ENCODE measurements at places on chromosomes 7 and 10. TPM values are rescaled to one million over a fixed set of nuclear protein-coding genes. Genes with fewer than 3 reads are reported as not detected.

Gene VPS37D
- polyA plus RNA-seq, result 1.6 TPM

Gene NCAPG2
- 0.89 TPM for polyA plus RNA-seq

Gene INHBA
- 4.6 TPM for polyA plus RNA-seq

DNA sequence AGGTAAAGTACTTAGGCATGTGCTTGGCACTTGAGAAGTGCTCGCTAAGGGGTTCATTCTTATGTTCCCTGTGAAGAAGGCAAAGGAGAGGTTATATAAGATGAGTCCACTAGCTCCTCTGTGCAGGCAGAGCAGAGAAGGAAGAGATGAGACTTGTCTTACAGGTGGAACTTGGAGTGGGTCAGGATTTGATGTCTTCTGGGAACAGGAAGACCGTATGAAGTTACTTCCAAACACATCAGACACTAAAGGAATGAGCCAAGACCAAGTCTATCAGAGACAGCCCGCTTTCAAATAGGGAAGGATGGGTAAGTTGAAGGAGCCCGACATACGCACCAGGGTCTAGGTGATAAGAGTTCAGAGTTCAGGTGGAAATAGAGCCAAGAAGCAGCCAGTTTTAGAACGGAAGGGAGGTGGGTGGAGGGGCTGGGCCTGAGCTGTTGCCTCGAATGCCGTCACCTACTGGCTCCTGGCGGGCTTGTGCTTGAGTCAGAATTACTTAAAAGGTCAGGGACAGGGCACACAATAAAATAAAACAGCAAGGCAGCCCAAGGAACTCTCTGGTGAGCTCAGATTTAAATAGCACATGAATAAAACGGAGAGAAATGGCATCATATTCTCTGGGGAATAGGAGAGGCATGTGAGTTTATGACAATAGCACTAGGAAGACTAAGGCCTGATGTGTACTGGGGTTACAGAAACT, 56.1 kb upstream of the GRB10 start:
- no peak for DNase-seq

DNA sequence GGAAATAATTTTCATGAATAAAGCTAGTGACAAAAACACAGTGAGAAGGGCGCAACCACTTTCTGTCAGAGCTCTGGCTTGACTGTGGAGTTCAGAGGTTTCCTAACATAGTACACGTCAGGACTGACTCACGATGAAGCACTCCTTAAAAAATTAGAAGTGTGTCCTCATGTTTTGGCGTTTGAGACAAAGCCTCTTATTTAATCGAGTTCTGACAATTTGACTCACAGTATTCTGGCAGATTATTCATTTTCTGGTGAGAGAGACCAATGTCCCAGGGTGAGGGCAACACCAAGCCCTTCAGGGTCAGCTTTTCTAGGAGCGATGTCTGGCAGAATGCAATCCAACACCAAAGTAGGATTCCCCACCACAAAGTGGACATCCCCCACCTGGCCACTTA, 108.7 kb downstream of the DIP2C start:
- DNase-seq, result no peak

DNA sequence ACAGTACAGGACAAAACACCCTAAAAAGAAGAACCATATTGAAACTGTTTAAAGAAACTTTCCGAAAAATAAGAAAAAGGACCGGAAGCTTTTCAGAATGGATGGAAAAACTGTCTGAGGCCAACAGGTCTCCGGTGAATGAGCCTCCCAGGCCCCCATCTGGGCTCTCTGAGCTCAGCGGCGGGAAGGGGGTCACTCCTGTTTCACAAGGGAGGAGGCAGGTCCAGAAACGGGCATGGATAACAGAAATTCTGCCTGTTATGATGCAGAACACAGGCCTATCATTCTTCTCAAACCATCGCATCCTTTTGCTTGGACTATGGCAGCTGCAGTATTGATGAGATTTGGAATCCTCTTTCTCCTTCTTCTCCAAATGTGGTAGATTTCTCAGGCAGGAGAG, 58.9 kb upstream of the SHH start:
- DNase-seq, result no peak

- no peak for DNase-seq
Observed at GRCh38 chr10:1280466-1281404, 224.6 kb downstream of the WDR37 start.

- no peak for DNase-seq
Observed at GRCh38 chr7:47610506-47611044, 28.7 kb upstream of the TNS3 start.

All from liver (tissue), 10 donors.